NCI-H460 (cell line): ENCODE measurements at places on chromosomes 1 and 21.

- DNase-seq, result no peak
Measured at GRCh38 chr1:204972426-204972825, 70.6 kb upstream of the CNTN2 start.

- peak; percentile 24 for DNase-seq
Measured at GRCh38 chr21:32096411-32096810, 182.4 kb downstream of the MIS18A start.

DNA sequence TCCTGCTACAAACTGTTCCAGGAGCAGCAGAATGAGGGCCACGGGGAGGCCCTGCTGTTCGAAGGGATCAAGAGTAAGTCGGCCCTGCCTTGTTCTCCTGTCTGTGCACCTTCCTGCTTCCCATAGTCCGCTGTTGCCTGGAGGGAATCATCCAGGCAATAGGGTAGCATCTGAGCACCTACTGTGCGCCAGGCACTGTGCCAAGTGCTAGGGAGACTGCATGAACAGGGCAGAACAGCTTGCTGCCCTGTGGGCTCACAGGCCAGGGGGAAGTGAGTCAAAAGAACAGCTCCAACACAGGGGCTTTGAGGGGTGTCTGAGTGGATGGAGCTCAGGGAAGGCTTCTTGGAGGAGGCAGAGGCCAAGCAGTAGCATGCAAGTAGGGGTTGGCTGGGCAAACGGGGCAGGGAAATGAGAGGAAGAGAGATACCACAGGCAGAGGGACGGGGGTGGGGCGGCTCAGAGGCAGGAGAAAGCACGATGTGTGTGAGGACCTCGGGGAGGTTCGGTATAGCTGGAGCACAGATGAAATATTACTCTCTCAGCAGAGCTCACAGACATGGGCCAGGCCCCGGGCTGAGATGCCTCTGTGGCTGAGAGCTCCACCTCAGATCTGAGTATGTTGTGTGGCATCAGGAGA lies 15.5 kb upstream of the PADI6 start:
- DNase-seq, result no peak

DNA sequence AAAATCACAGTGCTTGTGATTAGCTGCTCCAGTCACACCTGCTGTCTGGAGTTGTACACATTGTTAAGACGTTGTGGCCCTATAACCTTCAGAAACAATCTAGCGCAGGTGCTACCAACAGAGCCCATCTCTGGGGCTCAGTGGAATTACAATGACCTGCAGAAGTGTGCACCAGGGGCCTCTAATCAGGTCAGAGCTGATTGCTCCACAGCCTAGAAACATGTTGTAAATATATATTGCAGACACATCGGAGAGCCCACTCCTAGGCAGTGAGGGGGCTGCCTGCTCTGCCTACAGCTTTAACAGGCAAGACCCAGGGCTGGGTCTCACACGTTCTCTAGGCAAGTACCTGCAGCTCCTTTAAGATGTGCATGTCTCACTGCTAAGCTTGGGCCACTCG lies 302.0 kb downstream of the SIPA1L2 start:
- no peak for DNase-seq

DNA sequence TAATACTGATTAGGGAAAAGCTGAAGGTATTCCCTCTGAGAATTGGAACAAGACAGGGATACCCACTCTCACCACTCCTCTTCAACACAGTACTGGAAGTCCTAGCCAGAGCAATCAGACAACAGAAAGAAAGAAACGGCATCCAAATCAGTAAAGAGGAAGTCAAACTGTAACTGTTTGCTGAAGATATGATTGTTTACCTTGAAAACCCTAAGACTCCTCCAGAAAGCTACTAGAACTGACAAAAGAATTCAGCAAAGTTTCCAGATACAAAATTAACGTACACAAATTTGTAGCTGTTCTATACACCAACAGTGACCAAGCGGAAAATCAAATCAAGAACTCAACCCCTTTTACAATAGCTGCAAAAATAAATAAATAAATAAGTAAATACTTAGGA lies 78.6 kb downstream of the EXTL2 start:
- DNase-seq, result no peak

DNA sequence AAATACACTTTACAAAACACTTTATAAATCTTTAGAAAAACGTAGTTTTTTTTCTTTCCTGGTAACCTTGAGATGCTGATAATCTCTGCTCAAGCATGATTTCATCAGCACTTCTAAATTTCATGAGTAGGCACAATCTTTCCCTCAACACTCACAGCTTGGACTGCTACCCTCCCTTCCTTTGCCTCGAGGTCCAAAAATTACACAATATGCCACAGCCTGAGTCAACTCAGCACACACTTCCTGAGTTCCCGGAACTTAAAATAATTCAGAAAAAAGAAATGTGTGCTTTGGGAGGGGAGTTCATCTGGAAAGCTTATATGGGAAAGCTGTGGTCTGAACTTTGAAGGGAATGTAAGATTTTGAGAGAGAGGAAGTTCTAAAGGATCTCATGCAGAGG lies 5.9 kb downstream of the CLCA2 start:
- DNase-seq, result peak; percentile 49

DNA sequence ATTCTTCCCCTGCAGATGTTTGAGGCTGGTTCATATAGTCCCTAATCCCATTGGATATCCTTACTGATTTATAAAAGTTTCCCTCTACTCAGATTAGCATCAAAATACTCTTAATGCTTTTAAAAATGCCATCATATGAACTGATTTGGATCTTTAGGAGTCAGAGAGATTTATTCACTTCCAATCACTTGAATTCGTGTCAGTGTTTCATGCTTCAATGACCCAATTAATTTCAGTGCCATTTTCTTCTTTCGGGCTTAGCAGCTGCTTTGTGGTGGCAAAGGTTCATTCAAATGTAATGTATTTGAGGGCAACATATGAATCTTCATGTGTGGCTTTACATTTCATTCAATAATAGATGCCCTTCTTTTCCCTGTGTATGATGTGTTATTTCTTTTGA lies 2.2 kb upstream of the TSEN15 start:
- no peak for DNase-seq

DNA sequence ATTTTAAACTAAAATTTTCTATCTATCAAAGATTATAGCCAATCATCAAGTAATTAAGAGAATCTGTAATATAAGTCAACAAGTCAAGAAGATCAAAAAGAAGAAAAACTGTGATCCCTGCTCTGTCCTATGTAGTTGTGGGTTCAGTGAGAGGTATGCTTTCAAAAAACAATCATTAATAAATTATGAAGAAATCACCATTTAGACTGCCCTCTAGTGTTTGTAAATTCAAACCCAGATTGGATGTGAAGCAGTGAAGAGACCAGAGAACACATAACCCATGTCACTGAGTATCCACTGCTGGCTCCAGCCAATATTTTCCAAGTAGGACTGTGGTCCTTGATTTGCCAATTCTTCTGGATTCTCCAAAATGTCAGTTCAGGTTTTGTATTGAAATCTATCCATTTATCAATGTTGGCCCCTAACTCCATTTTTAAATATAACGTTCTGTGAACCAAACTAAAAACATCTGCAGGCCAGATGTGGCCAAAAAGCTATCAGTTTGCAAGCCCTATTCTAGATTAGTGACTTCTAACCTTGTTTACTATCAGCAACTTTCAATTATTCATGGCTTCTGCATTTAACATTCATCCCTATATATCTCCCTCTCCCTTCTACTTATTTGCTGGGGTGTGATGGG lies 467.5 kb upstream of the CXADR start:
- DNase-seq, result peak; percentile 32

- no peak for DNase-seq
Measured at GRCh38 chr1:156840186-156840897, 18.6 kb downstream of the INSRR start.

DNA sequence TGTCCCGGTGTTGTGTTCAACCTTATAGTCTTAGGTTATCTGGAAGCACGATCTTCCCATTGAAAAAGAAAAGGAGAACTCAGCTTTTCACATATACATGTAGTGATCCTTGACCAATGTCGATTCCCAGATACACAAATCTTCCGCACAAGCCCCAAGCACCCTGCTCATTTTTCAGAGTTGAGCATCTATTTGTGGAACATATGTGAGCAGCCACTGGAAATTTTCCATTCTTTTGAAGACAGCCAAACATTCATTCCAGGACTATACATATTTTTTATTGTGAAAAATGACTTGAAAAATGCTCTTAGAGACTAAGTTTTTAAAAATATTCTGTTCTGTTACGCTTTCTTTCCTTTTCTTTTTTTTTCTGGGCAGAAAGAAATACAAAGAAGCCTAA lies 371.9 kb downstream of the RGS7 start:
- no peak for DNase-seq
